Stimulated activated CD4-positive, alpha-beta T cell treated with anti-CD3 and anti-CD28 coated beads, Interleukin-1b, Interleukin-23, amount 100 ng/mL, for 48 hours (primary cell): ENCODE measurements at places on chromosomes 2 and 18.

DNA sequence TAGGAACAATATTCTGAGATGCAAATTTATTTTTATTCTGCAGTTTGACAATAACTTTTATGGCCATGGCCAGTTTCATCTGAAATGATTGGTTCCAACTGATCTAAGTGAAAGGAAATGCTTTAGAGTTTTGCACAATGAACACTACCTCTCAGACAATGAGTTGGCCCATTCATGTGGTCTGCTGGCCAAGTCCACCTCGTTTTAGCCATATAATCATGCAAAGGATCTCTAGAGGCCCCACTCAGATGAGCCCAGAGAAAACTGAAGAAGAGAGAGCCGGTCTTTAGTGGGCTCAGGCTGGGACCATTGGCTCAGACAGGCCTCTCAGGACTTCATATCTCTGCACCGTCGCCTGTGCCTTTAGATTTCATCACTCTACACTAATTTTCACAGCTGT lies 254.7 kb downstream of the MREG start:
- no peak for DNase-seq

GRCh38 chr2:164964700-164965099 lies 9.4 kb upstream of the SLC38A11 start:
- DNase-seq: no peak

DNA sequence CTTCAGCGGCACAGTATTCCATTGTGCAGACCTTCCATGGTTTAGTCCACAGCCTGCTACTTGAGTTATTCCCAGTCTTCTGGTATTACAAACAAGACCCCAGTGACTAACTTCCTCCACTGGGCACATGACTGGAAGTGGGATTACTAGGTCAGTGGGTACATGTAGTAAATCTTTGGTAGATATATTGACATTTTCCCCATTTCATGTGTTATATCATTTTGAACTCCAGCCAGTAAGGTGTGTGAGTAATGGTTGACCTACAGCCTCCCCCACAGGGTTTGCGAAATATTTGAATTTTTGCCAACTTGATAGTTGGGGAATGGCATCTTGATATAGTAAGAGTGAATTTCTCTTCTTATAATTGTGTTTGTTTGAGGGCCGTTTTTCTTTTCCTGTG lies 58.8 kb downstream of the RNF144A start:
- no peak for DNase-seq

DNA sequence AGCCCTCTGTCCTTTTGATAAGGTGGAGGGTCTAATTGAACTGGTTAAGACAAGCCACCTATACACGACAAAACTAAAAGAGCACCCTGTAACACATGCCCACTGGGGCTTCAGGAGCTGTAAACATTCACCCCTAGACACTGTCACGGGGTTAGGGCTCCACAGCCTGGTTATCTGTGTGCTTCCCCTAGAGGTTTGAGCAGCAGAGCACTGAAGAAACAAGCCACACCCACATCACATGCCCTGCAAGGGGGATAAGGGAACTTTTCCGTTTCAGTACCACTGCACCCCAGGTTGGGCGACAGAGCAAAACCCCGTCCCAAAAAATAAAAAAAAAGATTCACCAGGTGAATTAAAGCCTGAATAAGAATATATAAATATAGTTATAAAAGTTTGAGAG lies 913.7 kb upstream of the ACVR2A start:
- DNase-seq: no peak
